ENCODE measurements at places on chromosomes 3 and 15.

DNA sequence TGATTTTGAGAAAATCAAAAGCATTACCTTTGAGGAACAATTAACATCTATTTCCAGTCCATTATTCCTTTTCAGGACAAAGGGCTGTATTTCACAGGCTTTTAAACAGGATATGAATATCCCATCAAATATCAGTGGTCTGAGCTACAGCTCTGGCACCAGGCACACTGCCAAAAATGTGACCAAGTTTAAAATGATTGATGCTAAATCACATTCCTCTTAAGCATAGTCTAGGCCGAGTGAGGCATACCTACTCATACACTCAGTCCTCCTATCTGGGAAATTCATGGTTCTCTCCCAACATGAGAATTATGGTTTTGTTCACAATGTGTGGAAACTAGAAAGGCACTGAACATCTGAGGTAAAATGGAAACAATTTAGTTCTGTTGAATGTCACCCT lies 683.5 kb downstream of the TUSC7 start:
- no peak for DNase-seq

DNA sequence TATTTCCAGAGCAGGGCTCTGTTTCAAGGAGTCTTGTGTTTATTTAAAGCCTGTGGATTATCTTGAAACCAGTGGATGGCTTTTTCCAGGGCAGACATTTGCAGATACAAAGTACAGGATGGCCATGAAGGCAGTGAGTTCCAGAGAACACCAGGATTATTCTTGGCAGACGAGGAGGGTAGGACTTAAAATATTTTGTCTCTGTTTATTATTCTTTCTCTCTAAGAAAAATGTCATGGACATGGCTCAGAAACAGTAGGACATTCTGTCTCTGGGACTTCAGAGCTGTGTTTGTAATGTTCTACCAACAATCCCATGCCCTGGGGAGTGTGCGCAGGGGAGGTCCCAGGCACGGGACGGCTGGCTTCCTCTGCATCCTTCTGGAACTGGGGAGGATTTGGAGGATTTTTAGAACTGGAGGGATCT lies 125.9 kb downstream of the ATP10A start:
- DNase-seq = no peak

- no peak for DNase-seq
These were observed 59.1 kb upstream of the NEDD4 start for GRCh38 chr15:56052395-56053045.

- DNase-seq = peak; percentile 60
These were observed 614.8 kb downstream of the DIPK2A start for GRCh38 chr3:144586382-144586781.

GRCh38 chr15:101476756-101477155 lies 12.8 kb downstream of the PCSK6 start:
- DNase-seq = no peak

GRCh38 chr15:93826790-93827189 lies 404.6 kb upstream of the MCTP2 start:
- DNase-seq = no peak

DNA sequence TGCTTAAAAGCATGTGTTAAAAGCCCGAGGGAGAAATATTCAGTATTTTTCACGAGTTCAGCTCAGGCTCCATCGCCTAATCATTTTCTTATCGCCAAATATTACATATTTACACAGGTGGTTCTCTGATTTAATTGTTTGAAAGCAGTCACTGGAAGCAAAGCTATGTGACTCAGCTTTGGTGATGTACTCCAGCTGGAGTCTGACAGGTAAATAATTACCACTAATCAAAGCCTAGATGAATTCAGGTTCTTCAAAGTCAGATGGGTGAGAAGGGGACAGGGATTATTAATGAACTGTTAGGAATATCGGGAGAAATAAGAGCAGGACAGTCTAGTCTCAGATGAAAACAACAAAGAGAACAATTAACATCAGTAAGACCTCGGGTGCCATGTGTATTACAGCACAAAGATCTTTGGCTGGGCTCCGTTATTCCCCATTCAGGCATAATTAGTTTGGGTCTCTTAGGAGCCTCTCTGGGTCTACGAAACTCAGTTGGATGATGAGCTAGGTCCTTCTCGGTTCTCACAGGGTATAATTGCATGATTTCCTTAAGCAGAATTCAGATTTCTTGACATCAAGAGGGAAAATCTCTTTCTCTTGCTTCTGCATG lies 331.7 kb upstream of the ADAMTS9 start:
- no peak for DNase-seq

DNA sequence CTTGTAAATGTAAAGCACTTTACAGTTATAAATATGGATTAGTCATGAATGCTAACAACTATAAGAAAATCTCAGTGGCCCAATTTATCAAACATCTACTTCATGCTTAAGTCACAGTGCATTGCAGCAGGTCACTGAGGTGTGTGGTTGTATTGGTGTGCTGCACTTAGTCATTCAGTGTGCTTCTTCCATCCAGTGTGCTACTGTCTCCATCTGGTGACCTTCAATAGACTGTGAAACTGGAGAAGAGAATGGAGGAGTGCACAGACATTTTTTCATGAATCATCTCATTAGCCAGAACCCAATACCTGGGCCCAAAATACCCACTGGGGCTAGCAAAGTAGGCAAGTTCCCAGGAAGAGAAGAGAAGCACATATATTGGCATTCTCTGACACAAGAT lies 199.6 kb downstream of the SHOX2 start:
- peak; percentile 30 for DNase-seq

GRCh38 chr15:65094294-65094995 lies 17.9 kb downstream of the KBTBD13 start:
- no peak for DNase-seq

DNA sequence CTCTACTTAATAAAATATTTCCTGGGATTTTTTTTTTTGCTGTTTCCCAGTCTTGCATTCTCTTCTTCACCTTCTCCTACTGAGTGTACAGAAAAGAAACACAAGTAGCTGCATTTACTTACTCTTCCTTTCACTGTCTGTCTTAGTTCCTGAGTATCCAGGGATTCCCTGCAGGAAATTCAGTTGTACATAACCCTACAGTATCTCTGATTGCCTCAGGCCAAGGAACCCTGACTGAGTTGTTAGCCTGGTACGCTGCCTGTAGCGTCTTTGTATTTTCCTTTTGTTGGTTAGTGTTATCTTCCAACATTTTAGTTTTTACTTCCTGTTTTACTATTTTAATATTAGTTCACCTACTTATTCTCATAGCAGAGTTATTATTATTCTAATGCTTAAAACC lies 142.5 kb upstream of the ROBO1 start:
- no peak for DNase-seq

GRCh38 chr15:58015565-58015964 lies 49.9 kb downstream of the ALDH1A2 start:
- DNase-seq = no peak
